ENCODE measurements at places on chromosomes 3 and 15. TPM values are rescaled to one million over a fixed set of nuclear protein-coding genes. Genes with fewer than 3 reads are reported as not detected.

The CADPS gene
- total RNA-seq = 0.50 TPM

The IL20RB gene
- total RNA-seq = 3.0 TPM

The NRG4 gene
- not detected for total RNA-seq

The TYRO3 gene
- total RNA-seq = 3.9 TPM

The UBA7 gene
- 14.5 TPM for total RNA-seq

The CADM2 gene
- total RNA-seq = 0.15 TPM

The CCR9 gene
- not detected for total RNA-seq

The DNAJA4 gene
- total RNA-seq = 2.0 TPM

The FRMD4B gene
- total RNA-seq = 0.67 TPM

The GOLGA8O gene
- not detected for total RNA-seq

The PLA2G4E gene
- not detected for total RNA-seq

The XRN1 gene
- total RNA-seq = 8.3 TPM

The TBL1XR1 gene
- 59.5 TPM for total RNA-seq

The PLA2G4D gene
- total RNA-seq = not detected

The USP4 gene
- 7.6 TPM for total RNA-seq

The DENND4A gene
- 8.2 TPM for total RNA-seq

The PLD1 gene
- total RNA-seq = 4.9 TPM

The XIRP1 gene
- total RNA-seq = not detected

The GOLGA8T gene
- total RNA-seq = not detected

The EFCAB12 gene
- total RNA-seq = 0.15 TPM

The DUOX1 gene
- total RNA-seq = not detected

The TCF12 gene
- total RNA-seq = 39.5 TPM

The CCDC13 gene
- total RNA-seq = 1.2 TPM

The SLC35G2 gene
- 5.9 TPM for total RNA-seq

The GOLGA6B gene
- not detected for total RNA-seq

The STRC gene
- not detected for total RNA-seq

The CIB2 gene
- 2.8 TPM for total RNA-seq

The WDR93 gene
- 0.15 TPM for total RNA-seq

The TMEM158 gene
- 40.4 TPM for total RNA-seq

The ERICH6 gene
- not detected for total RNA-seq

The NEK10 gene
- total RNA-seq = 0.34 TPM

The CYP1A2 gene
- not detected for total RNA-seq

The IQCH gene
- total RNA-seq = 1.9 TPM

The SRGAP3 gene
- 1.2 TPM for total RNA-seq

The PRSS50 gene
- not detected for total RNA-seq

The HRG gene
- total RNA-seq = not detected

The SLITRK3 gene
- not detected for total RNA-seq

The CTXN2 gene
- total RNA-seq = not detected

The HRH1 gene
- total RNA-seq = 5.4 TPM

The FBN1 gene
- 87.0 TPM for total RNA-seq

The USP19 gene
- 41.2 TPM for total RNA-seq
